Activated T-helper 1 cell treated with anti-CD3 and anti-CD28 coated beads, Interleukin-12 subunit alpha, Interleukin-12 subunit beta, Interleukin-2, Interleukin-4 antibody, amounts not matched to agents 30 ng/mL and 10 ng/mL and 1 ng/mL, durations not matched to agents 14 hours and 24 hours and 36 hours (primary cell): ENCODE measurements at places on chromosomes 16 and 17. TPM values are rescaled to one million over a fixed set of nuclear protein-coding genes. Genes with fewer than 3 reads are reported as not detected.

Gene SLC47A1
- 0.26 and 0.44 TPM in 2 replicates for total RNA-seq

Gene KRTAP2-3
- total RNA-seq = not detected in 2 replicates

Gene SRR
- 14.9 and 17.4 TPM in 2 replicates for total RNA-seq

Gene SPSB3
- total RNA-seq = 30.3 and 30.8 TPM in 2 replicates

Gene ADGRG1
- 6.4 and 7.7 TPM in 2 replicates for total RNA-seq

Gene TMEM114
- total RNA-seq = not detected in 2 replicates

Gene TSR3
- 87.4 and 89.4 TPM in 2 replicates for total RNA-seq

Gene TBC1D3
- total RNA-seq = not detected in 2 replicates

Gene C16orf54
- total RNA-seq = 21.3 and 24.6 TPM in 2 replicates

DNA sequence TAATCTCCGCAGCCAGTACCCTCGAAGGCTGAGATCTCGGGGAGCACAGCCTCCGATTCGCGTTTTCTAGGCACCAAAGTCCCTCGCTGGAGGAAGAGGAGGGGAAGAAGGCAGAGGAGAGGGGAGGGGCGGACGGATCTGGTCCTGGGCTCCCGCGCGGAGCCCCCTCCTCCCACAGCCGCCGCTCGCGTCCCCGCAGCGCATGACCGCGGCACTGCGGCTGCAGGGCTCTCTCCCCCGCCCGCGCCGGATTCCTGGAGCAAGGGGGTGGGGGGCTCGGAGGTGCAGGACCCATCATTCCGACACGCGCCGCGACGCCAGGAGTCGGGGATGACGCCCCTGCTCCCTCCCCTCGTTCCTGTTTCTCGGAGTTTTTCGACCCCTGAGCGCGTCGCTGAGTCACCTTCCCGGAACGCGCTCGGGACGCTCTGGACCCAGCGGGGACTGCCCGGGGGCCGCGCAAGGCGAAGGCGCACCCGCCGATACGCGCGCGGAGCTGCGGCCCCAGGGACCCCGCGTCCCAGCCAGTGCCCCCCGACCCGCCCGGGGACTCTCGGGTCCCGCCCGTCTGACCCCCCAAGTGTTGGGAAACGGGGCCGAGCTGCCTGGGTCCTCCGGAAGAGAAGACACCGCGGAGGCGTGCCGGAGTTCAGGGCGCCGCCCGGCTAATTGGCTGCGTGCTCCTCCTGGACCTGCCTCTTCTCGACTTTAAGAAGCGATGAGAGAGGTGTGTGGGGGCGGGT, 1.4 kb upstream of the SPHK1 start:
- peaks cover 6% of the 10 kb centered on the region for H3K27me3 ChIP-seq
- H3K4me3 ChIP-seq = peak overlapping the region; percentile 88
- H3K4me1 ChIP-seq = peaks cover 10% of the 10 kb centered on the region
- peak; percentile 68 for DNase-seq
- H3K36me3 ChIP-seq = no peaks in the 10 kb centered on the region
- peak overlapping the region; percentile 52 for H3K27ac ChIP-seq

- no peaks in the 10 kb centered on the region for H3K27me3 ChIP-seq
- H3K4me1 ChIP-seq = peaks cover 18% of the 10 kb centered on the region
- no peaks in the 10 kb centered on the region for H3K36me3 ChIP-seq
- DNase-seq = no peak
- no peak overlapping the region for H3K27ac ChIP-seq
Measured at GRCh38 chr16:50613964-50614474, 65.8 kb downstream of the NKD1 start.

DNA sequence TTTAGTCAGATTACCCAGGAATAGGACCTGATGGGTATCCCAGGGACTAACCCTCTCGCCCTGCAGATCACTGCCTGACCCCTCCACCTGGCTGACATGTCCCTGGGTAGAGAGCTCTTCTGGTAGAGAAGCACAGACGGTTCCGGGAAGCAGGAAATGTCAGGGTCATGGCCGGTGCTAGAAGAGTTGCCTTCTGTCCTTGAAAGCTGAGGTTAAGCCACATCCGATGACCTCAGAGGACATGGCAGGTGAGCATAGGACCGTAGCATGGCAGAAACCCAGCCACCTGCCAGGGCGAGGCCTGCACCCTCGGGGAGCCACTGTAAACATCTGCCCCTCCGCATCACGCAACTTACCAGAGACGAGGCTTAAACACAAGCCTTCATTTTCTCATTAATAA, 483.7 kb downstream of the SOX9 start:
- H3K4me1 ChIP-seq = no peaks in the 10 kb centered on the region
- no peak overlapping the region for H3K27ac ChIP-seq
- no peaks in the 10 kb centered on the region for H3K36me3 ChIP-seq
- H3K27me3 ChIP-seq = peaks cover 10% of the 10 kb centered on the region
- DNase-seq = no peak
- no peak overlapping the region for H3K4me3 ChIP-seq

- DNase-seq = no peak
- no peak overlapping the region for H3K27ac ChIP-seq
- H3K4me3 ChIP-seq = no peak overlapping the region
- H3K36me3 ChIP-seq = peaks cover 55% of the 10 kb centered on the region
- H3K4me1 ChIP-seq = no peaks in the 10 kb centered on the region
- H3K27me3 ChIP-seq = no peaks in the 10 kb centered on the region
Measured at GRCh38 chr17:82933911-82934310, 94.1 kb upstream of the ZNF750 start.

DNA sequence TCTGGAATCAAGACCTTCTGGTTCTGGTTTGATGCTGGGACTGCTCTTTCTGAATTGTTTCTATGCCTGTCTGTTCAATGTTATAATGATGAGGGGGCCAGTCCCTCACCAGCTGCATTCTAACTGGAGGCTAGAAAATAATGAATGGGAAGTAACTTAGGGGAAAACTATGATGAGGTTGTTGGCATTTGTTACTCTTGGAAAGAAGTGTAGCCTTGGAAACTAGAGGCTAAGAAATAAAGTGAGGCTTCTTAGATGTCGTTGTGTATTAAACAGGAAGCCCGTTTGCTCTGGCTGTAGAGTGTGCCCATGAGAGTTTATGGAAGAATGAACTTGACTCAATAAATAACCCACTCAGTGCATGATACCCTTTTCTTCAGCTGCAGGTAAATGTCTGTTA, 140.8 kb downstream of the PRKCA start:
- no peaks in the 10 kb centered on the region for H3K27me3 ChIP-seq
- H3K4me3 ChIP-seq = no peak overlapping the region
- DNase-seq = no peak

GRCh38 chr16:77599793-77600415, 122.4 kb upstream of the NUDT7 start:
- no peaks in the 10 kb centered on the region for H3K4me1 ChIP-seq
- H3K36me3 ChIP-seq = no peaks in the 10 kb centered on the region
- H3K4me3 ChIP-seq = no peak overlapping the region
- H3K27me3 ChIP-seq = peaks cover 1% of the 10 kb centered on the region

- peak overlapping the region; percentile 42 for H3K27ac ChIP-seq
- H3K27me3 ChIP-seq = no peaks in the 10 kb centered on the region
- H3K36me3 ChIP-seq = peaks cover 57% of the 10 kb centered on the region
- H3K4me1 ChIP-seq = peaks cover 21% of the 10 kb centered on the region
Measured at GRCh38 chr16:15606518-15607220, 36.3 kb downstream of the MARF1 start.
